ENCODE measurements at places on chromosomes 5 and 9. TPM values are rescaled to one million over a fixed set of nuclear protein-coding genes. Genes with fewer than 3 reads are reported as not detected.

PCDHGA1 gene
- total RNA-seq, result 0.10 TPM

PRDM9 gene
- not detected for total RNA-seq

CLIC3 gene
- not detected for total RNA-seq

TNC gene
- total RNA-seq, result 0.60 TPM

BNC2 gene
- total RNA-seq, result not detected

F2RL1 gene
- total RNA-seq, result 0.26 TPM

CATSPER3 gene
- 0.81 TPM for total RNA-seq

PCDHA4 gene
- total RNA-seq, result not detected

NMUR2 gene
- total RNA-seq, result not detected

NR4A3 gene
- total RNA-seq, result 69.5 TPM

WDR38 gene
- total RNA-seq, result not detected

TRIP13 gene
- 37.2 TPM for total RNA-seq

NOL6 gene
- 90.1 TPM for total RNA-seq

ARSB gene
- 11.3 TPM for total RNA-seq

LRRC19 gene
- total RNA-seq, result not detected

SLC46A2 gene
- total RNA-seq, result not detected

CCNJL gene
- not detected for total RNA-seq

SLC27A6 gene
- total RNA-seq, result not detected

CKMT2 gene
- total RNA-seq, result not detected

TXNDC8 gene
- not detected for total RNA-seq

KCNMB1 gene
- not detected for total RNA-seq

SLC34A3 gene
- total RNA-seq, result not detected

PARP8 gene
- 23.0 TPM for total RNA-seq

ANKRD34B gene
- total RNA-seq, result not detected

OR1Q1 gene
- total RNA-seq, result not detected

LVRN gene
- total RNA-seq, result not detected

NIPAL4 gene
- total RNA-seq, result 2.2 TPM

GRXCR2 gene
- total RNA-seq, result not detected

FAM240B gene
- not detected for total RNA-seq

GARIN3 gene
- 0.31 TPM for total RNA-seq

TAF11L10 gene
- not detected for total RNA-seq

SLCO6A1 gene
- total RNA-seq, result not detected

CXCL14 gene
- not detected for total RNA-seq

CNTFR gene
- total RNA-seq, result not detected
